ENCODE measurements at places on chromosomes 2 and 18.

GRCh38 chr2:98615481-98615880 is 7.1 kb downstream of the UNC50 start:
- DNase-seq: no peak

- DNase-seq: no peak
Measured at GRCh38 chr2:101815739-101816391, 118.4 kb downstream of the MAP4K4 start.

DNA sequence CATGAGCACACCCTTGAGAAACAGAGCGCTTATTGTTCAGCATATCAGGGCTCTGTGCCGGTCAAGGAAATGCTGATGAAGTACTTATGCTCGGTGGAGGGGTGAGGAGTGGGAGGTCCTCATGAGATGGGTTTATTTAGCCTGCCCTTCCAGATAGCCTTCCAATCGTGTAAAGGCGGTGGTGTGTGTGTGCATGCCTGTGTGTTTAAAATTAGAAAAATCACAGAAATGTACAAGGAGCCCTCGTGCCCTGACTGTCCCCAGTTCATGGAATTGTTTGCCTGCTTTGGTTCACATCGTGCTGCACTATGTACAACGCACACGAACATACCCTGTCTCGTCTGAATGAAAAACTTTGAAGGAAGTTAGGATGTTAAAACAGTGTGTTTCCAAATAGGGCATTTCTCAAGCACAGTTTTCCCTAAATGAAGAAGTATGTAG is 158.6 kb downstream of the AQP4 start:
- DNase-seq: no peak

DNA sequence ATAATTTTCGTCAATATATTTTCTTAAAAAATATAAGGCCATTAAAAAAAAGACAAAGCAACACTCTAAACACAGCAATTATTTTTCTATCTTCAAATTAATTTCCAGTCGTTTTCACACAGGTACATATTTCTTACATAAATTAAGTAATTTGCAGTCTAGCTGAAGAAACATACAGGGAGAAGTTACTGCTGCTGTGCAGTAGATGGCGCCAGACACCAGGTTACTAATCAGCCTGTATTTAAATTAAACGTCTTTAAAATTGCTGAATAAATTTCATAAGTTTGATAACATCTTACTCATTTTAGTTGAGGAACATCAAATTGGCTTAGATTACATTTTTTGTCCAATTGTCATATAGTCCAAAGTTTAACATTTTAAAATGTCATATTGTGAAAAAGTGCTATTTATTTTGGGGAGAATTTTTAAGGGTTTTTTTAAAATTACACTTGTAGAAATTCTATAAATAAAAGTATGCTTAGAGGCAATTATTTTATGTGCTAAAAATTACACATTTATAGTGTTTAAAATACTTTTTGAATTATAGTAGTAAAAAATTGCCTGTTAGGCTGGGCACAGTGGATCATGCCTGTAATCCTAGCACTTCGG is 88.4 kb downstream of the PMAIP1 start:
- DNase-seq: peak; percentile 26

- DNase-seq: no peak
Measured at GRCh38 chr2:120005834-120006521, 6.9 kb upstream of the EPB41L5 start.

GRCh38 chr2:47751856-47752414 is 31.0 kb upstream of the MSH6 start:
- DNase-seq: no peak

- no peak for DNase-seq
Measured at GRCh38 chr18:60053747-60054304, 154.0 kb downstream of the PMAIP1 start.
